ENCODE measurements at places on chromosomes 6 and 20.

GRCh38 chr20:58402305-58402704, 13.3 kb downstream of the VAPB start:
- DNase-seq: no peak

- no peak for DNase-seq
These were observed 45.1 kb downstream of the FNDC1 start for GRCh38 chr6:159214281-159214680.

DNA sequence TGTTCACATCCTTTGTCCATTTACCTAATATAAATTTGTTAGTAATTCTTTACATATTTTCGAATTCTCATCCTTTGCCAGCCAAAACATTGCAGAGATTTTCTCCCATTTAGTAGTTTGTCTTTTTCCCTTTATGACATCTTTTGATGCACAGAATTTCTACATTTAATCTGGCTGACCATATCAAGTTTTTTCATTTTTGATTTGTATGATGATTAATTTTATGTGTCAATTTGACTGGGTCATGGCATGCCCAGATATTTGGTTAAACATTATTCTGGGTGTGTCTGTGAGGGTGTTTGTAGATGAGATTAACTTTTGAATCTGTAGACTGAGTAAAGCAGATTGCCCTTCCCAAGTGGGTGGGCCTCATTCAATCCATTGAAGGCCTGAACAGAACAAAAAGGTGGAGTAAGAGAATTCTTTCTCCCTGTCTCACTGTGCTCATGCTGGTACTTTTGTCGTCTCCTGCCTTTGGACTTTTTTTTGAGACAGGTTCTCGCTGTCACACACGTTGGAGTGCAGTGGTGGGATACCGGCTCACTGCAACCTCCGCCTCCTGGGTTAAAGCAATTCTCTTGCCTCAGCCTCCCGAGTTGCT, 72.1 kb upstream of the EPB41L1 start:
- DNase-seq: no peak

DNA sequence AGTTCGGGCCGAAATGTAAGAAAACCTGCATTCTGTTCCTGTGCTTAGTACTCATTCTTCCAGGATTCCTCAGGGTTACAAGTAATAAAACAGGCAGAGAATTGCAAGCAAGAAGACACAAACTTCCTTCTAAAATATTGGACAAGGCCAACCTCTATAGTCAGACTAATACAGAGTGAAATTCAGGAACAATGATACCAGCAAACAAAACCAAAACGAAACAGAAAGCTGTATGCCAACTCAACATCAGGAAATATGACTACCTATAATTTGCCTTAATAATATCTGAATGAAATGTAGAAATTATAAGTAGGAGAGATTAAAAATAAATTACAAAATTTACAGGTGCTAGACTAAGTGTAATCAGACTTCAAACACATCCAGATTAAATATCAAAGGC, 238.8 kb downstream of the HIVEP2 start:
- no peak for DNase-seq

GRCh38 chr20:11436113-11436905, 481.4 kb upstream of the BTBD3 start:
- DNase-seq: no peak

DNA sequence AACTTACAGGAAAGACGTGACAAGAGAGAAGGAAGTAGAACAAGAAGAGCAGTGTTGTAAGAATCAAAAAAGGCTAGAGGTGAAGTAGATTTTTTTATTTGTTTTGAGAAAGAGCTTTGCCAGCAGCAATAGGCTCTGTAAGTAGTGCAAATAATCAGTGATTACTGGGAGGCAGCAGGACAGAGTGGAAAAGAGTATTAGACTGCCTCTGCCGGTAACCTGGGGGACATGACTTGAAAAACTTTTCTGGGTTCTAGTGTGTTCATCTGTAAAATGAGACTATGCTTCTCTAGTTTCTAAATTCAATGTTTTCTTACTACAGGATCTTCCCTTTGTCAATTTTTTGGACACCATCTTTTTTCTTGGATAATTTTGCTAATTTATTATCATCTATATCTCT, 5.8 kb upstream of the IRAK1BP1 start:
- DNase-seq: no peak

Measured in kidney glomerular epithelial cell (primary cell).